EH (cell line): ENCODE measurements at places on chromosomes 1 and 21.

GRCh38 chr1:57887964-57888491, 464.2 kb upstream of the DAB1 start:
- peak; percentile 19 for DNase-seq

GRCh38 chr1:78292361-78292760, 198.4 kb upstream of the PTGFR start:
- DNase-seq = peak; percentile 76

DNA sequence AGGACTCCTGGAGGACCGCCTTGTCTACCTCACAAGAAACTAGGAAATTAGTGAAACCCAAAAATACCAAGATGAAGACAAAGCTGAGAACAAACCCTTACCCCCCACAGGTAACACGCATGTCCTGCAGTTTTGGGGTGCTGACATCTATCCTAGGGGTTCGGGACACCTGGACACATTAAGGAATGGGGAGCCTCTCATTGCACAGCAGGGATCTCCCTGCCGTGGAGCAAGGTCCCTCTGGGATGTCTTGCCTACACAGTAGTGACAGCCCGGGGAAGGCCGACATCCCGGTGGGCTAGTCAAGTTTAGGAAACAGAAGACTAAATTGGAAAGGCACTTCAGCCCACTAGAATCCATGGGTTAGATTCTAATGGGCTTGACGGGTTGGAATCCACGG, 44.5 kb downstream of the SIM2 start:
- no peak for DNase-seq

- DNase-seq = no peak
These were observed 94.4 kb upstream of the BACE2 start for GRCh38 chr21:41073558-41073957.

DNA sequence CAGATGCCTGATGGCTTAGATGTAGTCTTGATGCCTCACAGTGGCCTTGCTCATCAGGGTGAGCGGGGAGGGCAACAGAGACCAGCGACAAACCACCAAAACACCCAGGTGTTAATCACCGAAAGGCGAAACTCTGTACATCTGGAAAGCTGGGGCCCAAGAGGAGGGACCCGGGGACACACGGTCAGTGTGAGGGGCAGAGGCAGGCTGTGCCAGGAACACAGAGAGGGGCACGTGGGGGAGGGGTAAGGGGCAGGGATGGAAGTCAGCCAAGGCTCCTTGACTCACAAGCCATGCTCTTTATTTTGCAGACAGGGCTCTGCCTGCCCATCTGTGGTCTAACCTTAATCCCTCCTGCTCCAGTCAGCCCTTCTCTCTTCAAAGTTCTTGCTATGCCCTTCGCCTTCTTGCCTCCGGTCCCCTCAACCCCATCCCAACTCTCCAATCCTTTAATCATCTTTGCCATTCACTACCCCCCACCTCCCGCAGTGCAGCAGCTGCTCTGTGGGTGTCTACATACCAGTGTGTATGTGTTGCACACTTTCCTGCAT, 4.3 kb downstream of the MEF2D start:
- DNase-seq = peak; percentile 44

GRCh38 chr1:45205011-45205909, 1.1 kb downstream of the ZSWIM5 start:
- peak; percentile 42 for DNase-seq

DNA sequence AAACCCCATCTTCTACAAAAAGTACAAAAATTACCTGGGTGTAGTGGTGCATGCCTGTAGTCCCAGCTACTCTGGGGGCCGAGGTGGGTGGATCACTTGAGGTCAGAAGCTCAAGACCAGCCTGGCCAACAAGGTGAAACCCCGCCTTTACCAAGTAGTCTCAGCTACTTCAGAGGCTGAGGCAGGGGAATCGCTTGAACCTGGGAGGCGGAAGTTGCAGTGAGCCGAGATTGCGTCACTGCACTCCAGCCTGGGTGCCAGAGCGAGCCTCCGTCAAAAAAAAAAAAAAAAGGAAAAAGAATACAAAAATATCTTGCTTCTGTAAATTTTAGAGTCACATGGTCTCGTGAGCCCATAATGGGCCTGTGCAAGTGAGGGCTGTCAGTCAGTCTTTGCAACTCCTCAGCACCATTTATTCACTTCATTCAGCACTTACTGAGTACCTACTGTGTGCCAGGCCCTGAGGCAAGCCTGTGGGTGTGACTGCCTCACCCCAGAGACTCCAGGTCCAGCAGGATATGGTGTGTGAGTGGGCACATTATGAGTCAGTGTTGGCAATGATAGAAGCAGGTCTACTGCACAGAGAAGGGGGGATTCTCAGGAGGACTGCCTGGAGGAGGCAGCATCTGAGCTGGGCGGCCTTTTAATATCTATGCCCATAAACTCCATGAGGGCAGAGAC, 46.8 kb upstream of the TARDBP start:
- DNase-seq = no peak

DNA sequence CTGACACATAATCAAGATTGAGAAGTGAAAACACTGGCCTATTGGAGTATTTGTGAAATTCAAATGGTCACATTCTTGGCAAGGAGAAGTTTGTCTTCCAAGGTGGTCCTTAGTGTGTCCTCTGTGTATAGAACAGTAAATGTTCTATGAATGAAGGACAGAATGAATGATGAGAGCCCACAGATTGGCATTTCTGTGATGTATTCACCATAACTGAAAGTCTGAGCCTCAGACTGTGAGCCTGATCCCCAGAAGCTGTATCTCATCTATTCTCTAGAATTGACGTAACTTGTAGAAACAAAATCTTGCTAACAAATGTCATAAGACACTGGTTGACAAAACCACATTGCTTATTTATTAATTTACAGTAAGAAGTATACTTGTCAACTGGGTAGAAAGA, 111.5 kb upstream of the ETV3 start:
- DNase-seq = no peak

GRCh38 chr1:95974586-95974985, 740.6 kb downstream of the RWDD3 start:
- peak; percentile 41 for DNase-seq

DNA sequence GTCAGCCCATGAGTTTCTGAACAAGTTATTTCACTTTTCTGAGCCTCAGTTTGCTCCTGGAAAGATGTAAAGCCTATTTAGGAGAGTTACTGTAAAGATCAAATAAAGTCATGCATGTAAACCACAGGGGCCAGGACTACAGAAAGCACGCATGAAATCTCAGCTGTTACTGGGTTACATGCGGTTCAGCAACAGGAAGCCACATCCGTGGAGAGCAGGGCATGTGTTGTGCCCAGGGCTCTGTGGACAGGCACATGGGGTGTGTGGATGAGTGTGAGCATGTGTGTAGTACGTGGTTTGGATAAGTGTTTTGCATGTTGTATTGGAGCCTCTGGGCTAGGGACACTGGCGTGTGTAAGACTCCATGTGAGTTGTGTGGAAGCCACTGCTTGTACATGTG, 2.2 kb upstream of the EPHA2 start:
- no peak for DNase-seq

DNA sequence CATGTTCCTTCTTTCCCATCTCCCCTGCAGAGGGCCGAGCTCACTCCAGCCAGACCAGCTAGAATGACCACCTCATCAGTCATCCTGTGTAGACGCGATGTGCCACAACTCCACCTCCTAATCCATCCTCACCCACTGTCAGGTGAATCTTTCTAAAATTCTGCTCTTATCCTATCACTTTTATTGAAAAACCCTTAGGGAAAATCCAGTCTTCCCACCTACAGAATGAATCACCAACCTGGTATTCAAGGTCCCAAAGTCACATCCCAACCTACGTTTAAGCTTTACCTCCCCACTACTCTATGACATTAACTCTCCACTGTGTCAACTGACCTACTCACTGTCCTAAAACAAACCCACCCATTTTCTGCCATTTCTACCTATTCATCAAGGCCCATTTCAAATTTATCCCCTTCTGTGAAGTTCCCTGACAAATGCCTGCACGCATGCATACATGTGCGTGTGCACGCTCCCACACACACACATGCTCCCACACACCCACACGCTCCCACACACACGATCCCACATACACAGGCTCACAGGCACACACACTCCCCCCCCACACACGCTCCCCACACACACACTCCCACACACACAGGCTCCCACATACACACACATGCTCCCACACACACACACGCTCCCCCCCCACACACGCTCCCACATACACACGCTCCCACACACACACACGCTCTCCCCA, 27.7 kb downstream of the HSF2BP start:
- DNase-seq = no peak

DNA sequence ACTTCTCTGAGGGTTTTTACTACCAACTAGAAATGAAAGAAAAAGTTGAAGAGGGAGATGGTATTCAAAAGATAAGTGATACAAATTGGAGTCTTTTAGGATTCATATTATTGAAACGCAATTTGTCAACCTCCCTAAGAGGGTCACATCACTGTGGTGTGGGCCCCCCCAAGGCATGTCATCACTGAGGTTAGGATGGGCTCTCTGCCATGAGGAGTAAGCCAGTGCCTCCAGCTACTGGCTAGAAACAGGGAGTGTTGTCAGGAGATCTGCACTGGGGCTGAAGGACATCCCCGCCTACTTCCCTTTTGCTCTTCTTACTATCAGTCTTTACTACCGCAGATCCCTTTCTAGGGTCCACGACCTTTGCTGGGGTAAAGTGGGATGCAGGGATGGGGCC, 25.9 kb downstream of the ITSN1 start:
- peak; percentile 63 for DNase-seq

GRCh38 chr1:108663074-108663473, 2.2 kb upstream of the HENMT1 start:
- no peak for DNase-seq

DNA sequence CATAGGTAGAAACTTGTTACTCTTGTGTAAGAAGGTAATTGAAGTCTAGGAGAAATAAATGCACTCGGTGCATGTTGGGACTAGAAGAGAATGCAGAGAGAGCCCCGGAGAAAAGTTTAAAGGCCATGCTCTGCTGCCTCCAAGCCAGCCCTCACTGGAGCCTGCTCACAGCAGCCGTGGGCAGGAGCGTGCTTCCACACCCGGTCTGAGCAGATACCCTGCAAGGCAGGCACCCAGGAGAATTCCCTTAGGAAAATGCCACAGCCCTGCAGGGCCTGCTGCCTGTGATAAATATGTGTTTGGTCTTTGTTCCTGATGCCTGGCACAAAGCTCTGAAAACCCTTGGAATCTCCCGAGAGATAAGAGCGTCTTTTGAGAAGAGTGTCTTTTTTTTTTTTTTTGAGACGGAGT, 22.8 kb downstream of the C2CD2 start:
- DNase-seq = no peak

DNA sequence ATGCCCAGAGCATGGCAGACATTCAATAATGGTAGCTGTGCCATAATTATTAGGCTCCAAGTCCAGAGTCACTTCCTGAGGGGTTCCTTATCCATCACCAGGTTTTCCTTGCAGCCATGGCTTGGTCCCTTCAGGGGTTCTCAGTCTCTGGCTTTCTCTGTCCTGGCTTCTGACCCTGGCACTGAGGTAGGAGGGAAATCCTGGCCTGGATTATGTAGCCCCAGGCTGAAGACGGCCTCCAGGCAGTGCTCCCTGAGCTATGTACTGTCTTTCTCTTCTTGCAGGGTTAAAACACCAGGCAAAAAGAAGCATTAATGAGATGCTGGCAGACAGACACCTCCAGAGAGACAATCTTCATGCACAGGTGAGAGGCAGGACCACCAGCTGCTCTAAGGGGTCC, 9.5 kb upstream of the PADI3 start:
- peak; percentile 94 for DNase-seq

- DNase-seq = peak; percentile 90
These were observed 63.7 kb downstream of the MACF1 start for GRCh38 chr1:39268112-39268581.

GRCh38 chr1:5551274-5551975, 440.8 kb downstream of the NPHP4 start:
- no peak for DNase-seq

- no peak for DNase-seq
These were observed 5.7 kb downstream of the ALG14 start for GRCh38 chr1:95067062-95067461.

DNA sequence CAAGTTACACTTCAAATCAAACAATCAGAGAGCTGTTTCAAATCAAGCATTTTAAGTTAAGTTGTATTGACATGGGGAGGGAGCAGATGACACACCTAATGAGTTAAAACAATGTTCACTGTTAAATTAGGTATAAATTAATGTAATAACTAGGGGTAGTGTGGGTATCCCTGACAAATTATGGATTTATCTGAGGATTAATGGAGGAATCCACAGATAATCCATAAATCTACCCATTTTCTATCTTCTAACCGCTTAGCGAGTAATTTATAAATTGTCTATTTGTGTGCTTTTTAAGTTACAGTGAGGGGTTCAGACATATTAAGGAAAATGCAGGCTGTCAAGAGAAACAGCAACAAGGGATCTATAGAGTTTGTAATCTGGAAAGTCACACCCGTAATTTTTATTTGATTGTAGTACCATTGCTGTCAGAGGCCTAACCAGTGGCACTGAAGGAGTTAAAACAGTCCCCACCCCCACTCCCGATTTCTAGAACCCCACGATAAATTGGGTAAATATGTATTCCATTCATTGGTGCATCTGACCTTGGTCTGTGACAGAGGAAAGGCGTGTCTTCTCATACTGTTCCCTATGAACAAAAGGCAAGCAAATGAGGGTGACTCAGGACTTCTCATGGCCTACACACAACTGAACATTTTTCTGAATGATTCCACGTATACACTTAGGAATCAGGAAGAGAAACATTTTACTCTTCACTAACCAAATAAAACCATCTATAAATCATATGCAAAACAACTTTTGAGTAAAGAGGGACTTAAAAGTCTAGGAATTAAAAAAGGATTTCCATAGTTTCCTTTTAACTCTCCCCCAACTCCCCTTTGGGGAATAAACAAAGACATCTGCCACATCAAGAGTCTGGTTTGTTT, 7.4 kb downstream of the IRF2BP2 start:
- peak; percentile 97 for DNase-seq

- DNase-seq = no peak
These were observed 24.0 kb downstream of the TMEM53 start for GRCh38 chr1:44650159-44650831.

GRCh38 chr1:246455476-246455875, 51.6 kb downstream of the SMYD3 start:
- DNase-seq = no peak

DNA sequence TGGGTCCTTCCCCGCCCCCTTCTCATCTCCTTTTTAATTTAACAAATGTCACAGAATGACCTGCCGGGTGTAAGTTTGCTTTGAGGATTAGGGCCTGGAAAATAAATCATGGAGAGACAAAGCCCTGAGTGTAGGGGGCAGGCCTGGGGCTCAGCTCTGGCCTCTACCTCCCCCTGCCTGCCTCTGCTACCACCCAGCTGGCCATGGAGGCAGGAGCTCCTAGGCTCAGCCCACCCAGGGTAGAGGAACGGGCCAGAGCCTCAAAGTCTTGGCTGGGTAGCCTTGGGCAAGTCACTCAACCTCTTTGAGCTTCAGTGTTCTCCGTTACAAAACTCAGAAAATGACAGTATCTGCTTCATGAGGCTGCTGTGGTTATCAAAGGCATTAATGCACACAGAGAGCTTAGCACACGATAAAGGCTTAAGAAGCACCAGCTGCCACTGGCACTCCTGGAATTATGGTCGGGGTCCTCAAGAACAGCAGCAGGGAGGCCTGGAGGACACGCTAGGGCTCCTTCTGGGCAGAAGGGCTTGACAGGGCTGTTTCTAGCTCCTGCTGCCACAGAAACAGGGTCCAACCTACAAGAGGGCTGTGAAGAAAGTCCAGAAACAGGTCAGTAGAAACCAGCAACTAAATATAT, 39.0 kb downstream of the LRP8 start:
- DNase-seq = no peak

GRCh38 chr1:117169871-117170596, 40.7 kb downstream of the VTCN1 start:
- DNase-seq = no peak
